ENCODE measurements at places on chromosomes 7 and 10.

DNA sequence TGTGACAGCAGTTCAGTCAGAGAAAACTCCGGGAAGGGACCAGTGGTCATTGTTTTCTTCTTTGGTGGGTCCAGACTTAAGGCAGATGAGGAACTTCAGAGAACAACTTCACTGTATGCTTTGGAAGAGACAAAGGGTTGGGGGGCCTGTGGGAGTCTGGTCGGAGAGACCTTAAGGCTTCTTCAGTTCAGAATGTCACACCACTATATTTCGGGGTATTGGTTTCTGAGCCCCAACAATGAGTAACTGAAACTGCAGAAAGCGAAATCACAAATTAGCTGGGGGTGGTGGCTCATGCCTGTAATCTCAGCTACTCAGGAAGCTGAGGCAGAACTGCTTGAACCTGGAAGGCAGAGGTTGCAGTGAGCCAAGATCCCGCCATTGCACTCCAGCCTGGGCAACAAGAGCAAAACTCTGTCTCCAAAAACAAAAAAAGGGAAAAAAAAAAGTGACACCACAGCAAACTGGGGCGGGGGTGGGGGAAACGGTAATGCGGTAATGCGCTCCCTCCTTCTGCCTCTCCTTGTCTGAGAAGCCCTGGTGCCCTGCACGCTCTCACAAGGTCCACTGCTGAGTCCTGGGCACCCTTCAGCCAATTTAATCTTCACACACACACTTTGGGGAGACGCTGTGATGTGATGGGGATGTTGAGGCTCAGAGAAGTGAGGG is 2.2 kb upstream of the ADIRF start:
- no peak for DNase-seq

DNA sequence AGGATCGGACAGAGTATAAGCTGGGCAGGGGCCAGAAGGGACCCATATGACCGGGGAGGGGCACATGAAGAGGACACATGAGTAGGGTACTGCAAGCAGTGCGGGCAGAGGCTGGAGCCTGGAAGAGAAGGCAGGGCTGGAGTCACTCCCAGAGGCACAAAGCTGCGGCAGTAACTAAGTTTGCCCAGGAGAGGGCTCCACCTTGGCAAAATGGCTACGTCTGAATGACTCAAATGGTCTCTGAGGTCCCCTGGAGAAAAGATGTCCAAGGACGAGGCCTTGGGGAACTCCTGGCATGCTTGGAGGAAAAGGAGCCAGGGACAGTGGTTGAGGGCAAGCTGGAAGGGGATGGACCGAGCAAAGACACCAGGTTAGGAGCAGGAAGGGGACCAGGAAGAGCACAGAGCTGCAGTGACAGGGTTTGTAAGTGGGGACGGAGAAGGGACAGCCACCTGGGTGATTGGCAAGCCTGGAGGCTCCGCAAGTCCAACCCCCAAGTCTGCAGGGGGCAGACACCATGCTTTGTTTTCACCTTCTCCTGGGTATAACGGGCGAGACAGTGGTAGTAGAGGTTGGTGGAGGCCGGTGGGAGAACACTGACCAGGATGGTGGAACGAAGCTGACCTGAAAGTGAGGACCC is 43.1 kb upstream of the LBX1 start:
- peak; percentile 52 for DNase-seq

DNA sequence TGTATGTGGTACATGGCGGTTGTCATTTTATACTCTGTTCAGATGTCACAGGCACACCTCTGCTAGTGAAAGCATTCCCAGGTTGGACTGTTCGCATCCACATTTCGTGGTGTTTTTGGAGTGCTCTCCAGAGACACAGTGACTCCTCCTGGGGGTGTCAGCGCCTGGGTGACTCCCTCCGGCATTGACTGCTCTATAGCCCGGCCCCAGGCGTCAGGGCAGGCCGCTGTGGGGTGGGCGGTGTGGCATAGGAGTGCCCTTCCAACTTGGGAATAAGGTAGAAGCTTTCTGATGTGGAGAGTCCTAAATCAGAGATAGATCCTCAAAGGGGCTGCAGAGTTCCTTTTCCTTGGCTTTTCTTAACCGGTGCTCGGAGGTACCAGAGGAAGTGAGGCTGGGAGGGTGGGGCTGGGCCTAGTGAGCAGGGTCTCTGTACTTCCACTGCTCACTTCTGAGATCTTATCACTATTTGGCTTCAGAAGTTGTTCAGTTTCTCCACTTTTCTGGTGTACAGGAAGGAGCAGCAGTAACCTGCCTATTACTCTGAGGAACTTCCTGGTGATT is 32.3 kb downstream of the CCNY start:
- DNase-seq = no peak

DNA sequence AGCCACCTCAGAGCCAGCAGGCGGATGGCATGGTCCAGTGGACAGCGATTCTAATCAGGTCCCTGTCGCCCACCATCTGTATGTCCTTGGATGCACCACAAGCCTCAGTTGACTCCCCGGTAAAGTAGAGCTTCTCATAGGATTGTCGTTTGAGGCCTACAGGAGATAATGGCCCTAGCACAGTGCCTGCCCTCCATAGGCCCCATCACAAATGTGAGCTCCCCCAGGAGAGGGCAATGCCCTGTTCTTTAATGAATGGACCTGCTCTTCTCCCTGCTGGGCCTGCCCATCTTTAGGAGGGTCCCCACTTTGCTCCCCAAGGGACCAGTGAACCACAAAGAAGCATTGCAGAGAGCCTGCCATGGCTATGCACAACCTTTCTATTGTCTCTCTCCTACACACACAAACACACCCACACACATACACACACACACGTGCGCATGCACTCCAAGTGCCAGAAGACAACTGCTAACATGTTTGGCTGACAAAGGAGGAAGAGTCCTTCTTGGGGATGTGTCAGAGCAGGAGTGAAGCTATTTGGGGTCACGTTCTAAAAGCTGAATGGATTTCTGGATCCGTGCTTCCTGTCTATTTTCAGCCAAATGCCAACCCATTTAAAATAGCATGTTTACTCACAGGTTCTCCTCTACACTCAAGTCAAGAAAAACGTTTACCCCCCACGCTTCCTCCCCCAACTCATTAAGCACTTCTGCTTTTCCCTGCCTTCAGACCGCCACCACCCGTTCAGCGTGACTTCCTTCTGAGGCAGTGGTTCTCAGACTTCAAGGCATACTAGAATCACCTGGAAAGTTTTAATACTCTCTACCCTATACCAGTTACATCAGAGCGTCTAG is 196.1 kb downstream of the GRID1 start:
- no peak for DNase-seq

GRCh38 chr7:75985009-75985517 is 9.3 kb downstream of the TMEM120A start:
- no peak for DNase-seq

- no peak for DNase-seq
Measured at GRCh38 chr7:77729574-77730348, 33.5 kb downstream of the RSBN1L start.

- no peak for DNase-seq
Measured at GRCh38 chr7:47277321-47277781, 304.6 kb downstream of the TNS3 start.

DNA sequence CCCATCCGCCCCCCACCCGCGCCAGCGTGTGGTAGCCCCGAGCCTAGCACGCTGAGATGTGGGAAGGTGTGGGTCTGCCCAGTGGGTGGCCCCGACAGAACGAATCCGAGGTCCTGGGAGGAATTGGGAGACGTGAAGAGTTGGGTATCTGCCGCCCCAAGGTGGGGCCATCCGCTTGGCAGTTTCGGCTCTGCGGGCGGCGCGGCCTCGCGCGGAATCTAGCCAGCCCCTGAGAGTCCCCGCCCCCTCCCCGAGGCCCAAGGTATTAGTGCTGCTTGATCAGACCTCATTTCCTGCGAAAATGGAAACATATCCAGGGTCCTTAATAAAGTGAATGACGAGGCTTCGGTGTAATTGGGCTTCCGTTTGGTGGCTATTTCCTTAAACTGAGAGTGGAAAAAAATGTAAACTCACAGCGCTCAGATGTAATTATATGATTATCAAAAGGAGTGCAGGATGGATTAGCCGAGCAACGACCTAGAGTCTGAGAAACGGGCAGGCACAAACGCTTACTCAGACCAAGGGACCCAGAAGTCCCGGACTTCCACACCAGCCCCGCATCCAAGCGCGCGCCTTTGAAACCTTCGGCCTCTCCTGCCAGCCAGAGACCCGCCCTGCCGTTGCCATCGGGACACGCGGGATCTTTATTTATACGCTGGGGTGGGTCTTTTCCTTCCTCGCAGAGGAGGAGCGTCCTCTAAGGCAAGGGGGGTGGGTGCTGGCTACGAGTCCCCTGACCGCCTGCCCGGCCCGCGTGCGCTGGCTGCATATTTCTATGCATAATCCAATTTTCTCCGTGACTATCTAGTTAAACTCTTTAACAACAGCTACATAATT is 12.8 kb downstream of the LBX1 start:
- peak; percentile 43 for DNase-seq

- no peak for DNase-seq
Measured at GRCh38 chr10:119370972-119371703, 163.8 kb downstream of the GRK5 start.

- no peak for DNase-seq
Measured at GRCh38 chr7:69651101-69651590, 52.9 kb downstream of the AUTS2 start.

- DNase-seq = no peak
Measured at GRCh38 chr10:50936335-50936734, 50.9 kb upstream of the A1CF start.

- no peak for DNase-seq
Measured at GRCh38 chr7:73437091-73437490, 3.5 kb downstream of the FZD9 start.

GRCh38 chr10:2920637-2921036 is 146.7 kb upstream of the PFKP start:
- DNase-seq = no peak

GRCh38 chr7:20329389-20330238 is 1.1 kb upstream of the ITGB8 start:
- DNase-seq = peak; percentile 66

DNA sequence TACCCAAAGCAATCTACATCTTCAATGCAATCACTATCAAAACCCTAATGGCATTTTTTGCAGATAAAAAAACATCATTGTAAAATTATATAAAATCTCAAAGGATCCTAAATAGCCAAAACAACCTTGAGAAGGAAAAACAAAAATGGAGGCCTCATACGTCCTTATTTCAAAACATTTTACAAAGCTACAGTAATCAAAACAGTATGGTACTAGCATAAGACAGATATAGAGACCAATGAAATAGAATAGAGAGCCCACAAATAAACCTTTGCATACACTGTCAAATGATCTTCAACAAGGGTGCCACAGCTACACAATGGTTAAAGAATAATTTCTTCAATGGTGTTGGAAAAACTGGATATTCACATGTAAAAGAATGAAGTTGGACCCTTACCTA is 34.5 kb downstream of the PDLIM1 start:
- DNase-seq = no peak

- no peak for DNase-seq
Measured at GRCh38 chr7:108012499-108013430, 9.8 kb upstream of the LAMB1 start.

GRCh38 chr10:103168438-103168837 is 24.6 kb downstream of the NT5C2 start:
- no peak for DNase-seq

DNA sequence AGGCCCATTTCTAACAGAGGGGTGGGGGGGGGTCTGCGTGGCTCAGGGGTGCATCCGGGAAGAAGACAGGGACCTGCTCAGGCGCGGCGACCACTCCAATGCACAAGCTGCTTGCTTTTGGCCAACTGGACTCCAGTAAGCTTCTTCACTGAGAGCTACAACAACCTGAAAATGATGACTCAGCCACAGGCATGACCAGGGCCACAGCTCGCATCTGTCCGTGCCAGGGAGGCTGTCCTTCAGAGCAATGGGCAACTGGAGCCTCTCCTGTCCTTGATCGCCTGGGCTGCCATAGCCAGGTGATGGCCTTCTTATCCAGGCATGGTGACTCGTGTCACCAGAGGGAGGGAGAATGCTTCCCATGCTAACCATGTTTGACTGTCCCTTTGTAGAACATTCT is 81.6 kb upstream of the RNF32 start:
- no peak for DNase-seq

DNA sequence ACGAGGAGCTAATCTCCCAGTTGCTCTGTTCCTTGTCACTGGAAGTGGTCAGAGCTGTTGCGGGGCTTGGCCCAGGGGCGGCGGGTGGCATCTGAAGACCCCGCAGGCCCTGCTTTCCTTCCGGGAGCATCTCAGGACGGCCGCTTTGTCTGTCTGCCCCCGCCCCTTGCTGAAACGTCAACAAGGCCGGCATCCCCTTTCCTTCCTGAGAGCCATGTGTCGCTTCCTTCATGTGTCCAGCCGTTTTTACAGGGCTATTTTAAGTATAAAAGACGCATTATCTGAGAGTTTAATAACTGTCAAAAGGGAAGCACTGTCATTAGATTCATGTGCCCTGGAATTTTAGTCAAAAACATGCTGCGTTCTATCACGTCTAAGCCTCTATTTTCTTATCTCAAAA is 110.4 kb downstream of the CUX1 start:
- DNase-seq = no peak

GRCh38 chr7:95916573-95917297 is 144.4 kb downstream of the DYNC1I1 start:
- peak; percentile 85 for DNase-seq

GRCh38 chr10:120984221-120984620 is 133.1 kb downstream of the WDR11 start:
- no peak for DNase-seq

DNA sequence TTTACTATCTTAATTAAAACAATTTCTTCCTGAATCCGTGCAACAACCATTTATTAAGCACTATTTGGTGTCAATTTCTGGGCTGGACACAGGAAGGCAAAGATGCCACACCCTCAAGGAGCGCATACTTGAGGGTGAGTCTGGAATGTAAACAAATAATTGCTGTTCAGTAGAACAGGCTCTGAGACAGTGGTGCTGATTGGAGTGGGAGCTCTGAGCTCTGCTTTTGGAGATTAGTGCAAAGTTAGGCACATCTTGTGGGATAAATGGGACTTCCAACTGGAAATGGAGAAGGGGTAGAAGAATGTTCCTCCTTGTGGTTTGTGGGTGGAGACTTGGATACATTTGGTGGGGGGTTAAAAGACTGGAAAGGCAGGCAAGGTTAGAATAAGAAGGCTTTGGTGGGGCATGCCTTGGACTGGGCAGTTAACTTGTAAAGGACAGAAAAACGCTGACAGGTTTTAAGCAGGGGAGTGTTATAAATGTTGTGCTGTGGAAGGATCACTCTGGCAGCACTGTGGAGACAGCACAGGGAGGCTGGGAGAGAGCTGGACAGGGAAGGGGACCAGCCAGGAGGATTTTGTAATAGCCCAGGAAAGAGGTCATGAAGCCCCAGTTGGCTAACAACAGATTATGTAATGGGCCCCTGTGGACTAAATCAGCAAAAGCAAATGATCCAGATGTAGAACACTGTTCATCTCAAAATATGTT is 80.7 kb downstream of the ZNF365 start:
- no peak for DNase-seq

GRCh38 chr7:78967046-78967445 is 486.4 kb downstream of the MAGI2 start:
- DNase-seq = no peak

- DNase-seq = peak; percentile 41
Measured at GRCh38 chr7:11437994-11438393, 394.0 kb downstream of the THSD7A start.

- no peak for DNase-seq
Measured at GRCh38 chr10:7317786-7318446, 92.9 kb downstream of the SFMBT2 start.

All from NCI-H1105 treated with DMSO at 0.1 percent for 48 hours (cell line).